ENCODE measurements at places on chromosomes 3 and 15.
A peak's percentile ranks its signal among the peaks of the same experiment; 100 is the strongest.

DNA sequence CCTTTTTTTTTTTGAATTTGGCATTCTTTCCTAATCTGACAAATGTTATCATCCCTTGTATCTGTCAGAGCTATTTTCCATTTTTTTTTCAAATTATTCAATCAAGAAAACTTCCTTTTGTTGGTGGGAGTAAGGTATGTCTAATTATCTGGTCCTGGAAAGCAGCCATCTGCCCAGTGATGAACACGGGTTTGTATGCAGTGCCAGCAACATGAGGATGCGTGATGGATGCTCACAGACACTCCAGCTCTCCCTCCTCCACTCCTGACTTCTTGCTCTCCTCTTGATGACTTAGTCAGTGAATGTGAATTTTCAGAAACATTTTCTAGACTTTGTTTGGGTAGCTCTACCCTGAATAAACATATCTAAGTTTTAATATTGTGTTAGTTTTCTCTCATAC lies 79.2 kb downstream of the IL1RAP start:
- DNase-seq, result no peak

DNA sequence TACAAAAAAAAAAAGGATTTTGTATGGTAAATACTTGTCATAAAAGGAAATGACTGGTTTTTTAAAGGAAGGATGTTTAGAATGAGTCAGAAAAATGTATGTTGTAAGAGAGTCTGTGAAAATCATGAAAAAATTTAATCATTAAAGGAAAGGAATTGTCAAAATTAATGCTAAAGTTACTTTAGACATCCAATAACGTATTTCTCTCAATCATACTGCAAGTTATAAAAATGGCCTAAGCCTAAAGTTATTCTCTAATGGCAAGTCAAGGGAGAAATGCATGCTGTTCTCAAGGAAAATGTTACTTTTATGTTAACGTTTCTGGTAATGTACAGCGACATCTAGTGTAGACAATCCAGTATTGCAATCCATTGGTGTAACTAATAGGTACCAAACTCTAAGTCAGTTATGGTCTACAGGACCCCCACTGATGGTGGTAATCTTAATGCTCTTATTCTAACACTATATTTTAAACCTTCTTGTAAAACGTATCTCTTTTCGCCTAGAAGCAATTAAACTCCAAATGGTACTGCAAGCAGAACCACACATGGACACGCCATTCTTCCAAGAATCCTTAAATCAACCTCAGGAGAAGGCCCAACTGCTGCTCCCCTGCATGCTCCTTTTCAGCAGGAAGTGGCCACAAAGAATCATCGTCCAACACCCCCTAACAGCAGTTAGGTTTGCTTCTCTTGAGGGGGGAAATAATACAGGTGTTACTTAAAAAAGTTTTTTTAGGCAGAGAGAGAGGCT lies 35.2 kb downstream of the NCEH1 start:
- DNase-seq, result peak; percentile 47

GRCh38 chr3:98588065-98588464 lies 5.3 kb downstream of the CPOX start:
- no peak for DNase-seq

DNA sequence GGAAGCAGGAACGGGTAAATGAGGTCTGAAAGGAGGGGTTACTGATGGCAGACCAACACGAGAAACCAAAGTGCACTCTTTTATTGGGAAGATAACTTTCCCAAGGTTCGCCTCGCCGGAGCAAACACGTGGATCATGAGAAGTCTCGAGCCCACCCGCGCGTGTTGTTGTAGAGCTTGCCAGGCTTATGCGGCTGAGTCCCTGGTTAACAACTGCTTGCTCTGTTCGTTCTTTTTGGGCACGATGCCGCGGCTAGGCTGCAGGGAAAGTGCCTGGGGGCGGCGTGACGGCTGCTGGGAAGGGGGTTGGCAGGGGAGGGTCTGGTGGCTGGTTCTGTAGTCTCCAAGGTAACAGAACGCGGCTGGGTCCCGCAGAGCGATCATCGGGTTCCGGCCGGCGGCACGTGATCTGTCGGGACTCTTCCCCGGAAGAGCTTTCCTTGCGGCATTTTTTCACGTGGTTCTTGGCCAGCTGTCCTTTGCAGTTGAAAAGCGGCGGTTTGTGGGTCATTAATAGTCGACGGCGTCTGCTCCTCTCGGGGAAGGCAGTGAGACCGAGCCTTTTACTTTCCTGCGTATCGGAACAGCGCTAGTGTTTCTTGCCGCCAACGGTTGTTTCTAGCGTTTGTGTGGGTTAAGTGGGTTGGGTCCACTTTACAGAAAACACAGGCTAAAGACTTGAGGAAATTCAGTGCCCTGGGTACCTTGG lies 1.5 kb downstream of the MGA start:
- DNase-seq, result peak; percentile 92

DNA sequence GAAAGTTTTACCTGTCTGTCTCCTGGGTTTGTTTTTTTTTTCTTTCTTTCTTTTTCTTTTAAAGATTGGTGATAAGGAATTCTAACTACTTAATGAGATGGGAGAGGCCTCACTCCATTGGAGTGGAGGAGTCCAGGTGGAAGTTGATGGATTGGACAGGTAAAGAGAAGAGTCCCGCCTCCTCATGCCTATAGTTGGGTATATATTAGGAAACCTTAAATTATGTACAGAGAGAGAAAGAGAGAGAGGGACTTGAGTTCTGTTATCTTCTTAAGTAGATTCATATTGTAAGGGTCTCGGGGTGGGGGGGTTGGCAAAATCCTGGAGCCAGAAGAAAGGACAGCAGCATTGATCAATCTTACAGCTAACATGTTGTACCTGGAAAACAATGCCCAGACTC lies 158.2 kb downstream of the TP63 start:
- DNase-seq, result no peak

GRCh38 chr3:18633002-18633401 lies 207.9 kb upstream of the SATB1 start:
- DNase-seq, result no peak

GRCh38 chr15:87949151-87949574 lies 307.4 kb downstream of the NTRK3 start:
- no peak for DNase-seq

DNA sequence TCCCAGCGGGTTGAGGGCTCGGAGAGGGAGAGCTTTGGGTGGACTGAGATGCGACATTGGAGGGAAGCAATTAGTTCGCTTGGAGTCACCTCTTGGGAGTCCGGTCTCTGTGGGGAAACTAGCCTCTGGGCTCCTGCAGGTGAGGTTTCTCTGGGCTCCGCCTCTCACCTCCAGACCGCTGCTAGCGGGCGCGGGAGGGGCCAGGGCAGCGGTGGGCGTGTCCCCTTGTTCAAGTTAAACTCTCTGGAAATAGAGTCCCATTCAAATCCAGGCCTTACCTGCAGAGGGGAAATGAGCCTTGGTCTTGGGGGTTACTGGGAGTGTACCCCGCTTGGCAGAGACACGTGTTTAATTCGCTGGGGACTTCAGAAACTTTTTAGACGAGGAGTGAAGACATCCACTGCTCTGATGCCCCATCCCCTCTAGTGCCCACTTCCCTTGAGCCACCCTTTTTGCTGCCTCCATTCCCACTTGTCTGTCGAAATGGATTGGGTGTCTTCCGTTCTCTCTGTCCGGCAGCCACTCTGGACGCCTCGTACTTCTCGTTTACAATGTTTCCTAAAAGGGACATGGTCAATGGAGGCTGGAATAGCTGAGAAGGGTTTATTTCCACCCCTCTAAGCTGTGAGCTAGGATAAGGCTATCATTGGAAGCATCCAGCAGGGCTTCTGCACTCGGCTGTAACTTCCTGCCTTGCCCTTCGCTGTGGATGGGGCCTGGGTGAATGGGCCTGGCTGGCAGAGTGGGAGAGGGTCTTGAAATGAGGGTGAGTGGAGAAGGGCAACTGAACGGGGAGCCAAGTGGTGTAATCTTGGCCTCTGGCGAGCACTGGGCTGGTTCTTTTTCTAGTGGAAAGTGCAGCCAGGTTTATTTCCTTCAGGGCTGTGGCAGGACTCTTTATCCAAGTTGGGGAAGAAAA lies 1.1 kb downstream of the MITF start:
- no peak for DNase-seq

GRCh38 chr3:73473898-73474416 lies 150.8 kb downstream of the PDZRN3 start:
- no peak for DNase-seq

- DNase-seq, result no peak
Measured at GRCh38 chr3:56775445-56775837, 26.3 kb downstream of the ARHGEF3 start.

DNA sequence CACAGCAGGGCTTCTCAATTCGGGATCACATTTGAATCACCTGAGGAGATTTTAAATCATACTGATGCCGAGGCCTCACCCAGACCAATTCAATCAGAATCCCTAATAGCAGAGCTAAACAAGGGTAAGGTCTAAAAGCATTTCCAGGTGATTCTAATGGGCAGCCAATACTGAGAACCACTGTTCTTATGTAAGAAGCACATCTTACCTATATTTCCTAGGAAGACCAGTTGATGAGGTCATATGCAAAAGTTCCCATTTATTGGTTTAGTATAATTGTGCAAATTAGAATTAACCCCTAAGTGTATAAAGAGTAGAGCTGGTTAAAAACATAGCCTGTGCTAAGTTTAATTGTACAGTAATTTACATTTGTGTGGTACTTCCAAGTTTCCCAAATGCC lies 2.1 kb downstream of the TIGIT start:
- DNase-seq, result no peak

- DNase-seq, result no peak
Measured at GRCh38 chr15:57281321-57281720, 95.0 kb upstream of the CGNL1 start.

DNA sequence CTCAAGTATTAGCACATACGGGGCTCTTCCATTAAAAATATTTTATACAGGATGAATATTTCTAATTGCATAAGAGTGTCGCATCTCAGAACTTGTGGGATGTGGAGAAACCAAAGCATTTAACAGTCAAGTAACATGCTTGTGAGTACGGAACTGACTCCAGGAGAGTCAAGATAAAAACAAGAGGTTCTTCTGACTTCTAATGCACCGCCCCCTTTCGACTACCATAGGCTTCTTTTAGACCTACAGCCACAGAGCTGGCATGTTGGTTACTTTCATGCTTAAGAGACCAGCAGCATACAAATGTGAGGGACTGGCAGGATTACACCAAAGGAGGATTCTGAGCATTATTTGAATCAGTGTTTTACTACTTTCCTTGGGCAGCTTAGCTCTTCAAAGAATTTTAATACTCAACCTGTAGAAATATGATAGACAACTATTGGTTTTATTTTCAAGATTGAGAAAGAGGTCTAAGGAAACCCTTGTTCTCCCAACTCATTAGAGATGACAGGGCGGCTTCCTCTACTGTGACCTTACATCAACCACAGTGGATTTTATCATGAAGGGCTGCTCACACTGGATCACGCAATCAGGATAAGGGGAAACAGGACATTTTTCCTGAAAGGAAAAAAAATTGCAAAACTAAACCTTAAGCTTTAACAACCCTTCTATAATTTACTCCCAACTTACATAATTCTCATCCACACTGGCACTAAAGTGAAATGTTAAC lies 14.0 kb downstream of the ETV5 start:
- peak; percentile 45 for DNase-seq

DNA sequence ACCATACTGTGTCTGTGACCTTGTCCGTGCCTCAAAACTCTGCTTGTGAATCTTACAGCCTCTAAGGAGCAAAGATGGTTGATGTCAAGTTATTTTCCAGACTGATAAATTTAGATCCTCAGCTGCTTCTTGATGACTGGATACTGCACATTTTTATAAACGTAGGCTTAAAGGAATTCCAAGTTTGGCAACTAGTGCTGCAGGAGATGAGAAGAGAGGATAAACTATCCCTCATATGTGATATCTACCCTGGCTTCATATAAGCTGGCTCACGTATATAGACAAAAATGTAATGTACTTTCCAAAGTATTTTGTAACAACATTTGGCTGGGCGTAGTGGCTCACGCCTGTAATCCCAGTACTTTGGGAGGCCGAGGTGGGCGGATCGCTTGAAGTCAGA lies 89.6 kb downstream of the GMPS start:
- DNase-seq, result no peak

- no peak for DNase-seq
Measured at GRCh38 chr3:46082849-46083248, 55.6 kb upstream of the XCR1 start.

GRCh38 chr15:40894681-40895448 lies 615 bp downstream of the VPS18 start:
- peak; percentile 78 for DNase-seq

- DNase-seq, result no peak
Measured at GRCh38 chr3:901953-902778, 190.7 kb upstream of the CNTN6 start.

GRCh38 chr15:87573039-87573438 lies 683.5 kb downstream of the NTRK3 start:
- DNase-seq, result no peak

- DNase-seq, result peak; percentile 86
Measured at GRCh38 chr3:128584412-128585020, 66.1 kb downstream of the RPN1 start.

DNA sequence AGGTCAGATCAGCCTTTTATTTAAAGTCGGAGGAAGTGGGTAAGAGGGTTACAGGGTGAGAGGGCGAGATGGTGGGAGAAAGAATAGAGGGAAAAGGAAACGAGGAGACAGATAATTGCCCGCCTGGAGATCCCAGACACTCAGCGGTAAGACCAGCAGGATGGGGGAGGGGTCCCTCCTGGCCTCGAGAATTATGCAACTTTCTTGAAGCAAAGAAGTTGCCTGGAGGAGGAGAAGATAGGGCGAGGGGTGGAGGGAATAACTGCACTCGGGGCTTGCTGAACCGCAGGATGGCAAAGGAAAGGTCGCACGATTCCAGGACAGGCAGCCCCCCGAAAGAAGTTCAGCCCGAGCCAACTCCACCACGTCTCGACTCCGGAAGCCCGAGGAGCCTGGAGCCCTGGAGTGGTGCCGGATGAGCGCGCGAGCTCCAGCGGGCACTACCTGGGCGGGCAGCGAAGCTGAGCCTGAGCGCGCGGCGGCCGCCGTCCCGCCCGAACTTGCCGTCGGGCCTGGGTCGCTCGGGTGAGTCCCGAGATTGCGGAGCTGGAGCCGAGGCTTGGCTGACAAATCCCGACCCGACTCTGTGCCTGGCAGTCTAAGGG lies 402 bp downstream of the WWTR1 start:
- DNase-seq, result no peak

- no peak for DNase-seq
Measured at GRCh38 chr3:53941184-53941583, 49.5 kb upstream of the SELENOK start.
